ENCODE measurements at places on chromosomes 1 and 21. TPM values are rescaled to one million over a fixed set of nuclear protein-coding genes. Genes with fewer than 3 reads are reported as not detected.

Gene HNRNPCL4
- not detected for total RNA-seq

Gene SPRR4
- not detected for total RNA-seq

Gene CD1E
- total RNA-seq, result not detected

Gene SPRR2E
- total RNA-seq, result not detected

Gene KCNK2
- total RNA-seq, result 7.8 TPM

Gene HDAC1
- total RNA-seq, result 69.5 TPM

Gene VAV3
- not detected for total RNA-seq

Gene CAMK1G
- 7.1 TPM for total RNA-seq

Gene TMEM52
- total RNA-seq, result not detected

Gene IRF6
- total RNA-seq, result not detected

Gene FMO4
- total RNA-seq, result 4.1 TPM

Gene RGS8
- not detected for total RNA-seq

Gene CLDN17
- total RNA-seq, result not detected

Gene GJA9
- not detected for total RNA-seq

Gene KRTAP19-3
- total RNA-seq, result not detected

Gene OR2AK2
- not detected for total RNA-seq

Gene LCE1D
- not detected for total RNA-seq

Gene SPRR3
- total RNA-seq, result not detected

Gene FOXO6
- not detected for total RNA-seq

Gene OXCT2
- not detected for total RNA-seq

Gene PRRX1
- 41.2 TPM for total RNA-seq

Gene CBR3
- total RNA-seq, result 17.7 TPM

Gene RNU1-3
- not detected for total RNA-seq

Gene IQGAP3
- total RNA-seq, result 29.4 TPM

Gene SDC3
- 21.9 TPM for total RNA-seq

Gene BCL2L15
- total RNA-seq, result not detected

Gene NTRK1
- not detected for total RNA-seq

Gene C1orf185
- total RNA-seq, result not detected

Gene TUFT1
- total RNA-seq, result 8.1 TPM
